AML-193 (cell line): ENCODE measurements at places on chromosomes 6 and 20.

- no peak for DNase-seq
Observed at GRCh38 chr6:84667252-84668213, 96.9 kb downstream of the TBX18 start.

DNA sequence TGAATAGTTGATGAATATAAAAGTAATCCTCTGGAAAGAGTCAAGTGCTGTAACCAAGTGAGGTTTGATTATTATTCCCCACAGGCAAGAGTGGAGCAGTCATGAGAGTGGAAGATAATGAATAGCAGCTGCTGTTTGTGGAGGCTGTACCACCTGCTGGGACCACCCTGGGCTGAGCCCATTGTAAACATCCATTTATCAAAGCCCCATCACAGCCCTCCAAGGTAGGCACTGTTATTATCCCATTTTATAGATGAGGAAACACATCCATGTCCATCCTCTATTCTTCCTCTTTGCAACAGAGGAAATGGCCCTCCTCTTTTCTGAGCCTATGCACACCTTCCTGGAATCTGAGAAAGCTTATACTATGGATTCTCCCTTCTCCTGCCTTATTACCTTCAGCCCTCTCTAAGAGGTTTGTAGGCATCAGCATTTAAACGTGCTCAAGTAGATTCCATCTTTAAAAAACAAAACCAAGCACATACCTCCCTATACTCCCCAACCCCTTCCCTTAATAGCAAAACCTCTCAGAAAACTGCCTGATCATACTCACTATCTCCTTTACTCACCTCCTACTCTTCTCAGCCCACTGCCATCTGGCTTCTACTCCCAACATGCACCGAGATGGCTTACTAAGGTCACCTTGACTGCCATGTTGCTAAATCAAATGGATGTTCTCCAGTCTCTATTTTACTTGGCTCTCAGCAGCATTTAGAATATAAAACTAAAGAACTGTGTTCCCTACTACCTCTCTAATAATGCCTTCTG, 37.1 kb downstream of the CDH22 start:
- no peak for DNase-seq

GRCh38 chr6:162226803-162227202, 500.8 kb downstream of the PRKN start:
- DNase-seq, result no peak

- DNase-seq, result no peak
Observed at GRCh38 chr6:37324131-37325033, 29.4 kb upstream of the RNF8 start.

GRCh38 chr20:51542033-51542570, 417 bp downstream of the NFATC2 start:
- DNase-seq, result peak; percentile 22

DNA sequence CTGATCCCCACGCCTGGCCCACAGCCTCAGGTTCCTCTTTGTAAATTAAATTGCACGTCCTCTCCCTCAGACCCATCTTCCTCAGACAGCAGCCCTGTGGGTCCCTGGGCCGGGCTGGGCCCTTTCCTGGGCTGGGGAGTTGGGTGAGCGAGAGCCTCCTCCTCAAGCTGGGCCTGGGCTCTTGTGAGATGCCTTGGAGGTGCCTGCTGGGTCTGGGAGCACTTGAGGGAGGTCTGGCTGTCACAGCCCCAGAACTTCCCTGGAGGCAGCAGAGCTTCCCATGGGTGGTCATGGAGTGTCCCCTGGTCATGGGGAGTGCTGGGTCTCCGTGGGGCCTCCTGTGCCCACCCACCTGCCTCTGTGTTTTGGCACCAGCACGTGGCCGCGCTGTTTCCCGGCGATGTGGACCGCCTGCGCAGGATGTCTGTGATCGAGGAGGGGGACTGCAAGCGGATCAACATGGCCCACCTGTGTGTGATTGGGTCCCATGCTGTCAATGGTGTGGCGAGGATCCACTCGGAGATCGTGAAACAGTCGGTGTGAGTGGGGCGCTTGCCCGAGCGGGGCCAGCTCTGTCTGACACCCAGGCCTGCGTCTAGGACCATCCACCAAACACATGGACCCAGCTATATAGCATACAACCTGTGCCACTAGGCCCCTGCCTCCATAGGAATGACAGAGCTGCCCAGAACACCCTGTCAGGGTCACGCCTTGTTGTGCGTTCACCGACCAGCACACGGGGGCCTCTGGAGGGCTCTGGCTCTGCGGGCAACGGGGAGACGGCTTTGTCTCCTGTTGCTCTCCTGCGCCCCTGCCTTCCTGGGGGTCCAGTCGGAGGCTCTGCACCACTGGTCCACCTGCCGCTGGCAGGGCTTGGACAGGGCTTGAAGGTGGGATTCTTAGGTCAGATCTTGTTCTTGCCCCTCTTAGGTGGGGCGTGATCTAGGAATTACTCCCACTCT, 33.0 kb downstream of the PYGB start:
- no peak for DNase-seq
